CD4-positive, alpha-beta T cell treated with Interleukin-10 for 1 hour (primary cell): ENCODE measurements at places on chromosomes 7 and 10.

- no peak for DNase-seq
Observed at GRCh38 chr7:73438547-73439409, 5.2 kb downstream of the FZD9 start.

GRCh38 chr10:49379596-49380410, 16.1 kb downstream of the DRGX start:
- no peak for DNase-seq

- DNase-seq = no peak
Observed at GRCh38 chr10:22481687-22482539, 136.6 kb downstream of the SPAG6 start.

DNA sequence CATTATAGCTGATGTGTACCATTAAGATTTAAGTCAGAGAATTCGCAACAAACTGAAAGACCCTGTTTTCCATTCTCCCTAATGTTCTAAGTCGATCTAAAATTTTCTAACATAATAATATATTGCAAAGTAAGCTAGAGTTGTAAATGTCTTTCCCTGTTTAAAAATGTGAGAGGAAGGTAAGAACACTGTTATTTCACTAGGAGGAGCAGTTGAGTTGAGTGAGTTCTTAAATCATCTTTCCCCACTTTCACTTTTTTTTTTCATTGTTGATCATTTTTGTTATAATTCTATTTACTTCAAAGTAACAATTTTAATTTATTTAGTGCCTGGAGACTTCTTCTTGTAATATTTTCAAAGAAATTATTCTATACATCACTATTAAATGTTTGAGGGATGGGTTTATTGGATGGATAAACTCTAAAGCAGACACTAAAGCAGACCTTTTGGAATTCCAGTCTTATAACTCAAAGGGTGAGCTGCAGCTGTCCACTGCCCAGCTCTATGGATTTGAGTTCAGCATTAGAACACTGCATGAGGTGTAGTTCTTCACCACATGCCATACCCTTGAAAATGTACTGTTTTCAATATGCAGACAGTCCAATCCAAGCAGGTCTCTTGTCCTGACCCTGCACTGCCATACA, 181.3 kb upstream of the FZD1 start:
- DNase-seq = no peak
